ENCODE measurements at places on chromosomes 7 and 10. TPM values are rescaled to one million over a fixed set of nuclear protein-coding genes. Genes with fewer than 3 reads are reported as not detected.

DNA sequence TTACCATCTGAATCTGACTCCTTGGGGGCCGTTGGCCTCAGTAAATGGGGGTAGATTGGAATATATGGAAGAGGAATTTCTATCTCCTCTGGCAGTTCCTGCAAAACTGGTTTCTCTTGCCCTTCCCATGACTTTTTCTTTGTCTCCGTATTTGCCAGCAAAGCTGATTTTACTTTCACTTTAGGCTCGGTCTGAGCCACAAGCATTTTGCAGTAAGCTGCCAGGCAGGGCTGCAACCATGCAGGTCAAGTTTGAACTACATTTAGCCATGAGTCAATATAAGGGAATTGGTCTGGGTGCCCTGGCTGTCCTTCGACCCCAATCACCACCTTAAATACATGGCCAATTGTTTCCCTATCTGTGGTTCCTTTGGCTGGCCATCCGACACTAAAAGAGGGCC, 104.3 kb downstream of the TRIM24 start:
- DNase-seq: no peak

GRCh38 chr7:100091411-100092181, 2.8 kb downstream of the COPS6 start:
- no peak for DNase-seq

GRCh38 chr7:123231021-123232000, 31.5 kb upstream of the SLC13A1 start:
- no peak for DNase-seq

DNA sequence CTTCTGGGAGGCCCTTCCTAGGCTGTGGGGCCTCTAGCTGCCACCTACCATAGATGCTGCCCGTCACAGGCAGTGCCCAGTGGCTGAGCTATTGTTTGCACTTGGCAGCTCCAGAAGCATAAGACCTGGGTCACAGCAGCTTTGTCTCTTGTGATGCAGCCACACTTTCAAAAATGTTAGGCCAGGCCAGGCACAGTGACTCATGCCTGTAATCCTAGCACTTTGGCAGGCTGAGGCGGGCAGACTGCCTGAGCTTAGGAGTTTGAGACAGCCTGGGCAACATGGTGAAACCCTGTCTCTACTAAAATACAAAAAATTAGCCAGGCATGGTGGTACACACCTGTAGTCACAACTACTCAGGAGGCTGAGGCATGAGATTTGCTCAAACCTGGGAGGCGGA, 9.5 kb upstream of the KAZALD1 start:
- DNase-seq: no peak

GRCh38 chr7:96968981-96969380, 36.4 kb upstream of the DLX6 start:
- DNase-seq: no peak

DNA sequence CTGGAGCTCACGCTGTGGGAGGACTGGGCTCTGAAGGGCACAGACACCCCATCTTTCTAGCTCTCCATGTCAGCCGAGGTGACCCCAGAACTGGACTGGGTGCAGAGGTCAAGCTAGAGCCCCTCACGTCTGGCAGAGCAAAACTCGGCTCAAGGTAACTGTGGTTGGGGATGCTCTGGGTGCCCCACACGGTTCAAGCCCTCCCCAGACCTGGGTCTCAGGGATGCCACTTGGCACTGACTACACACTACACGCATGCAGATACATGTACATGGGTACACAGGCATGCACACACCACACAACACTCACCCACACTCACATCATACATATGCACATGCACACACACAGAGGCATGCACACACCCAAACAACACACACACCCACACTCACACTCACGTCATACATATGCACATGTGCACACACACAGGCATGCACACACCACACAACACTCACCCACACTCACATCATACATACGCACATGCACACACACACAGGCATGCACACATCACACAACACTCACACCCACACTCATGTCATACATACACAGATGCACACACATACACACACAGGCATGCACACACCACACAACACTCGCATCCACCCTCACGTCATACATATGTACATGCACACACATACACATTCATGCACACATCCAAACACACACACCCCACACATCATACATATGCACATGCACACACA, 219.3 kb downstream of the DNAJB6 start:
- DNase-seq: peak; percentile 55

DNA sequence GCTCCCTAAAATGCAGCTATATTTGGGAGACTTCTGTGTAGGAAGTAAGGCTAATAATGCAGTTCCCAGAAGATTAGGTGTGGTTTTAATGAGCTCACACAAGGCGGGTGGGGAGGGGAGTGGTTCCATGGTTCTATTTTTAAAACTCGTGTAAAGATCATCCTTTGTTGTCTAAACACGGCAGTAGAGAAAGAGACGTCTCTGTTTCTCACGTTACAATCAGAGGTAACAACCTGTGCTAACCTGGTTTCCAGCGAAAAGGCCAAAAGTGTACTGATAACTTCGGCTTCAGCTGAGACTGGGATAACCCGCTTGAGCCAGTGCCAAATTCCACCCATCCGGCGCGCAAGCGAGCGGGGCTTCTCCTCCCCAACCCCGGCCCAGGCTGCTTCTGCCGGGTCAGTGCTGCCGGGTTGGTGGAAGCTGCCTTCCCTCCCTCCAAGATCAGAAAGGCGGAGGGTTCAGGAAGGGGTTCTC, 2.5 kb upstream of the MAP3K8 start:
- no peak for DNase-seq

GRCh38 chr10:132488231-132488821, 49.3 kb upstream of the INPP5A start:
- DNase-seq: peak; percentile 64

DNA sequence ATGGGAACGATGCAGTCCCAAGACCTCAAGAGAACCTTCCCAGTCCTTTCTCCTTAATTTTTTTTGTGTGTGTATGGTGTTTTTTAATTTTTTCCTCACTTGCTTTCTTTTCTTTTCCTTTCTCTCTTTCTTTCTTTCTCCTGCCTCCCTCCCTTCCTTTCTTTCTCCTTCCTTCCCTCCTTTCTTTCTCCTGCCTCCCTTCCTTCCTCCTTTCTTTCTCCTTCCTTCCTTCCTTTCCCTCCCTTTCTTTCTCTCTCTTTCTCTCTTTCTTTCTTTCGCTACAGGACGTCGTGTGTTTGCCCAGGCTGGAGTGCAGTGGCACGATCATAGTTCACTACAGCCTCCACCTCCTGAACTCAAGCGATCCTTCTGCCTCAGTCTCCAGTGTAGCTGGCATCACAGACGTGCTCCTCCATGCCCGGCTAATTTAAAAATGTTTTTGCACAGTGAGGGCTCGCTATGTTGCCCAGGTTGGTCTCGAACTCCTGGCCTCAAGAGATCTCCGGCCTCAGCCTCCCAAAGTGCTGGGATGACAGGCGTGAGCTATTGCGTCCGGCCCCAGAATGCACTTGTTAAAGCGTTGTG, 709 bp upstream of the NIPSNAP2 start:
- DNase-seq: no peak

DNA sequence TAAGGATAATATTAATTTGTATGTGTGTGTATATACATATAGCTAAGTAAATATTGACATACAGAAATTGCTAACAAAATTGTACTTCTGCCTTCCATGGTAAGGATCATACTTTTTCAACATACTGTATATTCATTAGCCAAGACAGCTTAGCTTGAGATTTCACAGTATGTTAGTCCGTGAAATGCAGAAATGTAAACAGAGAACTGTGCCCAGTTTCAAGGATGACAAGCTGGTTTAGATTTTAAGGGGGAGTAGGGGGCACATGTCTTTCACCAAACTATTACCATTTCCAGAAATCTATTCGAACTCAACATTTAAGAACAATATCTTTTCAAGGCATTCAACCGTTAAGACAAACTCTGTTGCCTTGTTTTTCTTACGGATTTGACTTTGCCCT, 182.2 kb downstream of the SORCS1 start:
- DNase-seq: no peak

- no peak for DNase-seq
Measured at GRCh38 chr7:138245682-138246081, 169.4 kb downstream of the AKR1D1 start.

- DNase-seq: no peak
Measured at GRCh38 chr7:50632561-50633413, 67.6 kb upstream of the DDC start.

GRCh38 chr7:133003052-133003910, 78.6 kb downstream of the CHCHD3 start:
- no peak for DNase-seq

DNA sequence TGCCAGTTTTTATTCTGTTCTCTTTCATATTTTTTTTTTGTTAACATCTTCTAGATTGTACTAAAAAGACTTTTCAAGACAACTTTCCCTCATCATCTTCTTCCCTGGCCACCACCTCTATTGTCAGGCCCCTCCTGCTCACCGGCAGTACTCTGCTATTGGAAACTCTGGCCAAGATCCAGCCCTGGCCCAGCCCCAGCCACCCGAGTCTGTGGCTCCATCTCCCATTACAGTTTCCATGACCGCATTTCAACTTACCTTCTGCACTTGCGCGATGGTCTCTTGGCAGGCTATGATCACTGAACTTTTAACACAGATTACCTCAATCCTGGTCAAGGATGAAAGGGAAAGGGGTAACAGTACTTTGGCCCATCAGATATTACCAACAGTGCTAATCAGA, 137.7 kb upstream of the POM121L12 start:
- DNase-seq: no peak

DNA sequence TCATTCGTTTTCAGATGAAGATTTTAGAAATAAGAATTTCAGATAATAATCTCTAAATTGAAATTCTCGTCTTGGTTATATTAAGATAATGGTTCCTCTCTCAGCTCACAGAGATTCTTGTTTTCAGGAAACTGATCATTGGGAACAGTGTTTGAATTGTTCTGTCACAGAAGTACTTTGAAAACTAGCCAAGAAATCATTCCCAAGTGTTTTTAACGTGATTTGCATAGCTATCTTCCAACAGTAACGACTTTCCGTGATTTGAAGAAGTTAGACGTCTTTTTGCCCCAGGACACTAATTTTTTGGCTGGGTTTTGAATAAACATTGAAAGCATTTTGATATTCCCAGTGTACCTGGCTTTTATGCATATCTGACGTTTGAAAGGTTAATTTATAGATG, 116.0 kb downstream of the CDCA7L start:
- no peak for DNase-seq

- peak; percentile 86 for DNase-seq
Measured at GRCh38 chr7:101816595-101817470, 593 bp upstream of the CUX1 start.

DNA sequence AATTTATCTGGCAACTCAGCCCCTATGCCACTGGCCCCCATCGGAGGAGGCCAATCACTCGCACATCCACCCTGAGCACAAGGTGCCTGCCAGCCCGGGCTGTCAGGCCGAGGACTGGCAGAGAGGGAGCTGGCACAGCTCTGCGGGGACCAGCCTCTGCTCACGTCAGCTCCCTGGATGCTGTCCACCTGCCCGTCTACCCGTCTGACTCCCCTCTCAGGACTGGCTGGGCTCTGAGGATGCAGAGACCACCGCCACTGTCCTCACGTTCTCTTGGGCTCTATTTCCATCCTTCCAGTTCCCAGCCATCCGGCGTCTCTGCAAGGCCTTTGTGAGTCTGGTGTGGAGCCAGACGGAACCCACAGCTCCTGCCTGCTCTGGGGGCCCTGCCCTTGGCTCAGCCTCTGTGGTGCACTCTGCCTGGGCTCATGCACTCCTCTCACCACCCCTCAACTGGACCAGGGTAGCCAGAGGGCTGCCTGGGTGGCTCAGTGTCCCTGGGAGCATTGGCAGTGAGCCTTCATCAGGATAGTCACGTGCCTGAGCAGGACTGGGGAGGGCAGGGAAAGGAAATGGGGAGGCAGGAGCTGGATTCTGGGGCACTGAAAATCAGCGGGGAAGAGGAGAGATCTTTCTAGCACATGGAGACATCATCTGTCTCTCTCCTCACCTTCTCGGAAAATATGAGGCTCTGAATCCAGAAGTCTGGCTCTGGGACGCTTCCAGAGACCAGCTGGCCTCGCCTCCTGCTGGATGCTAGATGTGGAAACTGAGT, 38.0 kb upstream of the PCBD1 start:
- DNase-seq: no peak

GRCh38 chr10:6513476-6513875, 66.6 kb downstream of the PRKCQ start:
- no peak for DNase-seq

- peak; percentile 1 for DNase-seq
Measured at GRCh38 chr7:129550693-129551360, 48.5 kb downstream of the SMKR1 start.

DNA sequence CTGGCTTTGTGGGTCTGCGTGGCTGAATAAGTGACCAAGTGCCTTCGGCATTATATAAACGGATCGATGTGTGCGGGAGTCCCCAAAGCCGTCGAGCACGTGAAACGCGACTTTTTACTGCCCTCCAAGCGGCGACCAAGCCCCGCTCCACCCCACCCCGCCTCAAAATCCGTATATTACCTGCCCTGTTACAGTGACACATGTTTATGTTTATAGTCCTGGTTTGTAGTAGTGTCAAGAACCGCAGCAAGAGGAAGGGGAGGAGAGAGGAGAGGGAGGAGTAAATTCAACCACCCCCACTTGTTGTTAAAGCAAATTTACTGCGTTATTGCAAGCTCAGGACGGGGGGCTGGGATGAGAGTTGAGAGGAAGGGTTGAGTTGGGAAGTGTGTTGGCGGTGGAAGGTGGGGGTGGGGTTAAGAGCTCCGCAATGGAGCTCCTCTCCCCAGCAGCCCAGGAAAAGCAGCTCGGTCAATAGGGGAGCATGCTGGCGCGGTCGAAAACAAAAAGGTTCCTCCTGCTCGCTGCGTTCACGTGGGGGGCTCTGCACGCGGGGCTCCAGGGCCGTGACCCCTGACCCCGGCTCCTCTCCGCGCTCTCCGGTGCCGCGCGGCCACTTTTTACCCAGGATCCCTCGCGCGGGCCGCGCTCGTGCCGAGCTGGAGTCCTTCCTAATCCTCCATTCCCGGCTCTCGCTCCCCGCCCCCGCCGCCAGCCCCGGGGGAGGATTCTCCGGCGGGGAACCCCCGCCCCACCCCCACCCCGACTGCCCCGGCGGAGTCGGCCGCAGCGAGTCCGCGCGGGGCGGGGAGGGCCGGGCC, at the start of gene SKIDA1:
Gene SKIDA1 (minus strand): TSS at position 316 of the 821 bp plus-strand sequence. CDS start 7,860 bp downstream, outside the sequence.
- peak; percentile 96 for DNase-seq

GRCh38 chr10:21494191-21495001, 31.1 kb downstream of the SKIDA1 start:
- DNase-seq: no peak

- DNase-seq: no peak
Measured at GRCh38 chr10:113061054-113061430, 111.0 kb downstream of the TCF7L2 start.

DNA sequence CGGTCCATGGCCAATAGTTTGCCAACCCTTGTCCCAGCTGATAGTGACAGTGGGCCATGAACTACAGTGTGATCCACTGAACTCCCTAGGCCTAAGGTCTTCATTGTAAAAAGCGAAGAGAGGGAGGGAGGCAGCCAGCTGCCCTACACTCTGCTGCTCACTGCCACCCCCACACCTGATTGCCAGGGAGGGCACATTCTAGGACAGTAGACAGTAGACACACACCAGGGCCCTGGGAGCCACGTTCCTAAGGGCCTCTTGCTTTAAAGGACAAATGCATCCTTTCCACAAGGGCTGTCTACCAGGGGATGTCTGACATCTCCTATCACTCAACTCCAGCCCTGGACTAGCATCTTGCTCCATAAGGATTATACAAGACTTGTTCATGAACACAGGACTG, 122.2 kb downstream of the DLG5 start:
- peak; percentile 54 for DNase-seq

ZNF783 gene
- 16.3 TPM for total RNA-seq

TNS3 gene
- 64.8 TPM for total RNA-seq

PRSS37 gene
- not detected for total RNA-seq

ATP5MK gene
- 362 TPM for total RNA-seq

VSIR gene
- total RNA-seq: 135 TPM

GPR37 gene
- 0.19 TPM for total RNA-seq

CPA4 gene
- total RNA-seq: 0.37 TPM

SEMA3C gene
- total RNA-seq: 36.3 TPM

OAT gene
- 89.5 TPM for total RNA-seq

ZCCHC24 gene
- total RNA-seq: 125 TPM

Data from posterior vena cava (tissue), 2 donors.